Activated T-helper 9 cell treated with anti-CD3 and anti-CD28 coated beads, Interleukin-2, amount 50 U/mL, for 16 hours (primary cell): ENCODE measurements at places on chromosomes 13 and 19.

GRCh38 chr13:33367171-33367895 is 81.8 kb upstream of the STARD13 start:
- no peak for DNase-seq

GRCh38 chr19:50925734-50926133 is 14.5 kb upstream of the KLK4 start:
- no peak for DNase-seq

GRCh38 chr19:13083627-13084026 is 19.0 kb downstream of the LYL1 start:
- no peak for DNase-seq

DNA sequence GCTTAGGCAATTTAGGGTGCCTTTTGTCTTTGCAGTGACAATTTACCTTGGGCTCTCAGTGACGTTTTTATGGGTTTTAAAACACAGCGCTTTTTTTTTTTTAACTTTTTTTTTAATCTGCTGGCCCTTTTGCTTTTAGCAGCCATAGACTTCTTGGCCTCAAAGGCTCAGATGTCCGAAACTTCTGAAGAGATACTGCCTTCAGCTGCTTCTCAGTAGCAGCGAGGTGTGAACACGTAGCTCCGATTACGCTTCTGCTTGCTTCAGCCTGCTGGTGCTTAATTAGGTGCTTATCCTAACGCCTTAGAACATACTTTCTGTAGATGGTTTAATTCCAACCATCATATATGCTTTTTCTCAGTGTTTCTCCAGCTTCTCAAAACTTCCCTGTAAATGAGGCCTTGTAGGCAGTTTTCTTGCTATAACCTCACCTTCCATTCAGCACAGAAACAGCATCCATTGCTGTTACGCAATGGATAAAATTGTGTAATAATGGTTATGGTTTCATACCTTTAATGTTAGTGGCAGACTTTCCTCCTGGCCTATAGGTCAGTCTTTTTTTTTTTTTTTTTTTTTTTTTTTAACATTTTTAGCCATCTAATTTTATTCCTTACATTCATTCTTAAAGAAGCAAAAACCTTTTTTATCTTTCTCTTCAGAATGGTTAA is 723.9 kb downstream of the GPC5 start:
- DNase-seq, result no peak

DNA sequence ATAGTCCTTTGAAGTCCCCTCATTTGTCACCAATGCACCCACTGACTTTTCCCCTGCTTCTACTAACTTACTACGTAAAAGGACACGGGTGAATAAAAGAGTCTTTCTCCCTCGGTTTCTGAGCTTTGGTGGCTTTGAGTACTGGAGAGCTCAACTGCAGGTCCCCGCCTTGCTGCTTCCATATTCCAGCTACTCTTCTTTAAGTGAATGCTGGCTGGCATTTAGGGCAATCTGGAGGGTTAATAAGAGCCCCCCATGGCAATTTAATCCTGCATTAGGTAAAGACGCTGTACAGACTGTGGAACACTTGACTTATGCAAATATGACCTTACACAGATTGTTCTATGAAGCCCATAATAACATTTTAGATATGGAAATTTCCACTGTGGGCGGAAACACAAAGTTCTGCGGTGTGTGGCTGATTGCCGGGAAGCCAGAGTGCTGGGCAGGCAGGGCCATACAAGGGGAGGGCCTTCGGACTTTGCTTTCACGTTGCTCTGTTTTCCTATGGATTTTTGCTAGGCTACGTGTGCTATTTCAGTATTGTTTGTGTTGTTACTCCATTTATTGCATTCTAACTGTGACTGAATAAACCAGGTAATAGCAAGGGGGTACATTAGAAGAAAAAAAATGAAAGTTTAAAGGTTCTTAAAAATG is 97.5 kb downstream of the SLC10A2 start:
- DNase-seq, result no peak

DNA sequence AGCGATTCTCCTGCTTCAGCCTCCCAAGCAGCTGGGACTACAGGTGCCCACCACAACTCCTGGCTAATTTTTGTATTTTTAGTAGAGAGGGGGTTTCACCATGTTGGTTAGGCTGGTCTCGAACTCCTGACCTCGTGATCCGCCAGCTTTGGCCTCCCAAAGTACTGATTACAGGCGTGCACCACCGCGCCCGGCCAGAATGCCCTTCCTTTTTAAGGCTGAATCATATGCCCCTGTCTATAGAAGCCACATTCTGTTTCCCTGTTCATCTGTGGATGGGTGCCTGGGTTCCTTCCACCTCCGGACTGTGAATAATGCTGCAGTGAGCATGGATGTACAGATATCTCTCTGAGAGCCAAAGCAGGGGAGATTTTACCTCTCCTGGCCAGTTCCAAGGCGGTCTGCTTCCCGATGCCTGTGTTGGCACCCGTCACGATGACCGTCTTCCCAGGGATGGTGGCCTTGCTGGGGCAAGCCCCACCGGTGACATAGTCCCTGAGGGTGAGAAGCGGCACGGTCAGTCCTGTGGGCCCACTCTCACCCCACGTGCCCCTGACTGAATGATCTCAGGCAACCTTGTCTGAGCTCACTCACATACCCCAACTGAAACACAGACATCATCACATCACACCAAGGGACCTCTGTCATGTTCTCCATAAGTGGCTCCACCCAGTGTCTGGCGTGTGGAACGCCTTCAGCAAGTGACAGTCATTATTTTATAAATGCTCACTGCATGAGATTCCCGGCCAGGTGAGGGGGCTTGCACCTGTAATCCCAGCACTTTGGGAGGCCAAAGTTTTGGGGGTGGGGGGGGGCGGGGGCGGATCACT is 4.0 kb downstream of the RDH13 start:
- no peak for DNase-seq

GRCh38 chr13:54185101-54185500 is 1156.5 kb downstream of the OLFM4 start:
- DNase-seq, result no peak

- no peak for DNase-seq
Observed at GRCh38 chr19:2540646-2541454, 64.9 kb downstream of the GADD45B start.

GRCh38 chr13:112826565-112826964 is 136.7 kb downstream of the ATP11A start:
- DNase-seq, result no peak

GRCh38 chr13:30739761-30740642 is 4.7 kb downstream of the ALOX5AP start:
- DNase-seq, result peak; percentile 56

DNA sequence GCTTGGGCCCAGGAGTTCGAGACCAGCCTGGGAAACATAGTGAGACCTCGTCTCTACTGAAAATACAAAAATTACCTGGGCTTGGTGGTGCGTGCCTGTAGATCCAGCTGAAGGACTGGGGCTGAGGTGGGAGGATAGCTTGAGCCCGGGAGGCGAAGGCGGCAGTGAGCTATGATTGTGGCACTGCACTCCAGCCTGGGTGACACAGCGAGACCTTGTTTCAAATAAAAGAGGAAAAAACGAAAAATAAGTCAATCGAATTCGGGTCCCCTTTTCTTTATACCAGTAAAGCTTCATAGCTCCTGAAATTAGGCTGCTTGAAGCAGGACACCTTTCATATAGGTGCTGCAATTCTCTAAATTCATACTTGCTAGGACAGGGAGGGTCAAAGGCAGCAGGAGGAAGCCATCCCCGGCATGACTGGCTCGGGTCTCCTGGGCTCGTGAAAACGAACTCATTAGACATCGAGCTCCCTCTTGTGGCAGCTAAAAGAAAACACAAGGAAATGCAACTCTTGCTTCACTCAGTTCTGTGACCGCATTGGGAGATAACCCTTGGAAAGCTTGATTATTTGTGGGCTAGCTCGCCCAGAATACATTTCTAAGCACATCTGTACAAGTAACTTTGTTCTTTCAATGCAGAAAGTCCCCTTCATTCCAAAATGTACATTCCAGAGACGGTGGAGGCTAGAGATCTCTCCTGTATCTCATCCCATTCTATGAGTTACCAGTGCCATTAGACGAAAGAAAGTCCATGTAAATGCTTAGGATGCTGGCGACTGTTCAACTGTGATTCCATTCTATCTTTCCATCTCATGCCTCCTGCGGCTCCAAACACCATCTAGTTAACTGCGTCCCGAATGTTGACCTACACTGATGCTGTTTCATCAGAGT is 16.8 kb downstream of the FPR2 start:
- DNase-seq, result no peak

DNA sequence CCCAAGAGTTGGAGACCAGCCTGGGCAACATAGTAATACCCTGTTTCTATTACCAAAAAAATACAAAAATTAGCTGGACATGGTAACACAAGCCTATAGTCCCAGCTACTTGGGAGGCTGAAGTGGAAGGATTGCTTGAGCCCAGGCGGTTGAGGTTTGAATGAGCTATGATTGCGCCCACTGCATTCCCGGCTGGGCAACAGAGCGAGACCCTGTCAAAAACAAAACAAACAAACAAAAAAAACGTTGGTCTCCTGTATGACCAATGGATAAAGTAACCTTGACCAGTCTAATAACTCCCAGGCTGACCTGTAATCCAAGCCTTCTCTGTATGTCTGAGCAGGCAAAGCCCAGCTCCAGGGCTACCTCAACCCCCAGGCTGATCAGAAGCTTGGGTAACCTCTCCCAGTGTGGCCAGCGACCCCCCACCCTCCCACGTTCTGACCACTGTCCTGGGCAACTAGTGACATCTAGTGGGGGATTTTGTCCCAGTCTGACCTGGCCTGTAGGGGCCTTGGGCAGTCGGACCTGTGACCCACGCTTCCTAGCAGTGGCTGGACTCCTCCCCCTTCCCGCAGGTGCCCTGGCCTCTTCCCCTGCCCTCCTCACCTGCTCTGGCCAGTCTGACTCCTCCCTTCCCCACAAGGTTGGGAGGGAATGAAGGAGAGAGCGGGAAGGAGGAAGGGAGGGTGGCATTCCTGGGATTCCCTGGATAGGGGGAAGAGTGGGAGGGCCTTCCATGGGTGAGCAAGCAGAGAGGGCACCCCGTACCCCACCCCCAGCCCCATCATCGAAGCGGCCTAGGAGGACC is 1.0 kb upstream of the BCAM start:
- no peak for DNase-seq

- no peak for DNase-seq
Observed at GRCh38 chr19:18160493-18160970, 7.6 kb downstream of the PIK3R2 start.

DNA sequence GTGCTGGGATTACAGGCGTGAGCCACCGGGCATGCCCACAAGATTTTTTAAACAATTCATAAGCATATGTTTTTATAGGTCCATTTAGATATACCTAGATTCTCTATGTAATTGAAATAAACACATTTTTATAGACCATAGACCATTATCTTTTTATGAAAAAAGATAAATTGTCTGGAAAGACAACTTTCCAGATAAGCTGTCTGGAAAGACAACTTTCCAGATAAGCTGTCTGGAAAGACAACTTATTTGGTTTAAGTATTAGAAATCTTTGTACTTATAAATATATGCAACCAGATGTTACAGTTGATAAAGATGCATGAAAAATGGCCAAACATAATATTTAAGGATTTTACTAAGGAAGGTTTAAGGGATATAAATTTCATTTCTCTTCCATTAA is 538.5 kb downstream of the GPC6 start:
- no peak for DNase-seq

DNA sequence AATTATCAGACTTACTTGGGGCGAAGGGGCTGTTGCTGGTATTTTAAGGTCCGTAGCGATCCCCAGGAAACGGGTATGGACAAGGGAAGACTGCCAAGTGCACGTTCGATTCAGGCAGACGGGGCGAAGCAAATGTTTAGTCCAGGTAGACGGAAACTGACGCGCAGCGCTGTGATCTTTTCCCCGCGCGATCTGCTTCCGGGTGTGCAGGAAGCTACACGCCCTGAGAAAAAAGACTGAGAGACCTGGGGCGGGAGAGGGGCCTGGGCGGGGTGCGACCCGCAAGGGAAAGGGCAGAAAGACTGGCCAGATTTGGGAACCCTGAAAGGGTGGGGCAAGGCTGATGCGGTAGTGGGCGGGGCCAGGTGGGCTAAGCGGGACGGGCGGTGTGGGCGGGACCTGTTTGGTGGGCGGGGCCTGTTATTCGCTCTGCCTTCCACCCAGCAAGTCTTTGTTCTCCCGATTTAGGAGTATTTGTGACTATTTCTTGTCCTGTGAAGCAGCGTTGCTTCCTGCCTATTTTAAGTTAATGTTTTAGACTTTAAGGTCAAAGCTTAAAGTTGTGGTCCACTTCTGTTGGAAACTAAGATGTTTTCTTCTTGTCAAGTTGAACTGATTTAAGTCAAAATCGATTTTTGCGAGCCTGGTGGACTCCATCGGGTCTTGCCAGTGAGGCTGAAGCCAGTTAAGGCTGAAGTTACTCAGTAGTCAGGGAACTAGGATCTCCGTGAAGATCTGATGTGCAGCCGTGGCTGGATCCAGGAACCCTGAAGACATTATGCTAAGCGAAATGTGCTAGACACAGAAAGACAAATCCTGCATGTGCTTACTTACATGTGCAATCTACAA is at the start of gene ZNF836:
TSS of gene ZNF836 (minus strand) at position 301 of the 849 bp plus-strand sequence. CDS start 3,549 bp downstream, outside the sequence.
- DNase-seq, result peak; percentile 83

- DNase-seq, result no peak
Observed at GRCh38 chr19:10669246-10669645, 15.1 kb downstream of the ILF3 start.

DNA sequence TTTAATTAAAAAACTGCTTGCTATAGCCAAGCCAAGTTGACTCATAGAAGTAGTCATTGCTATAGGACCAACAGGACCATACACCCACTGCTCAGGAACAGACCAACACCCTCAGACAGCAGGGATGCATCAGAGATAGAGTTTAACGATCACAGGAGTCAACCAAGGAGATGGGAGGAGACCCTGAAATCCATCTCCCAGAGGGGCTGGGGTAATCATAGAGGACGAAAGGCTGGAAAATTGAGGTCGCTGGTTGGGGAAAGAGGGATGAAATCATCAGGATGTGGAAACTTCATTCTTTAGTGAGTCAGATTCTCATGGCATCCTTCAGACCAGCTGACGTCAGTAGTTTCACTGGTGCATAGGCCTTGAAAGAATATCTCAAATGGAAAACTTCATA is 160.4 kb upstream of the GPC6 start:
- no peak for DNase-seq
